ENCODE measurements at places on chromosomes 11 and 22.
A peak's percentile ranks its signal among the peaks of the same experiment; 100 is the strongest.

GRCh38 chr22:24540470-24540869 lies 14.5 kb downstream of the GUCD1 start:
- DNase-seq = no peak

GRCh38 chr11:11948242-11948947 lies 60.0 kb downstream of the DKK3 start:
- DNase-seq = no peak

GRCh38 chr11:111765984-111766833 lies at the start of gene PPP2R1B:
TSS of gene PPP2R1B (minus strand) at chr11:111766389. CDS start at chr11:111766361, 28 bp downstream.
- DNase-seq = peak; percentile 91

- no peak for DNase-seq
These were observed 20.0 kb downstream of the FAM83F start for GRCh38 chr22:40014667-40015248.

- no peak for DNase-seq
These were observed 4.7 kb downstream of the B3GNT6 start for GRCh38 chr11:77038825-77039326.

- no peak for DNase-seq
These were observed 10.5 kb downstream of the CLPB start for GRCh38 chr11:72423840-72424239.

Measured in activated CD4-positive, alpha-beta T cell treated with anti-CD3 and anti-CD28 coated beads, Interleukin-2, amount 10 ng/mL, durations not matched to agents 24 days and 14 days (primary cell).